ENCODE measurements at places on chromosomes 6 and 20.

DNA sequence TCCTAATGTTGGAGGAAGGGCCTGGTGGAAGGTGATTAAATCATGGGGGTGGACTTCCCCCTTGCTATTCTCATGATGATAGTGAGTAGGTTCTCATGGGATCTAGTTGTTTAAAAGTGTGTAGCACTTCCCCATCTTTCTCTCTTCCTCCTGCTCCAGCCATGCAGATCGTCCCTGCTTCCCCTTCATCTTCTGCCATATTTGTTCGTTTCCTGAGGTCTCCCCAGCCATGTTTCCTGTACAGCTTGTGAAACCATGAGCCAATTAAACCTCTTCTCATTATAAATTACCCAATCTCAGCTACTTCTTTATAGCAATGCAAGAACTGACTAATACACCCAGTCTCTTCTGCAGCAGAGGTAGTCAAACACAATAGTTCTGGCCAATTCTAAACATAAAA lies 5.4 kb downstream of the EPM2A start:
- DNase-seq, result no peak

- no peak for DNase-seq
Measured at GRCh38 chr6:106115286-106115685, 29.1 kb downstream of the PRDM1 start.

DNA sequence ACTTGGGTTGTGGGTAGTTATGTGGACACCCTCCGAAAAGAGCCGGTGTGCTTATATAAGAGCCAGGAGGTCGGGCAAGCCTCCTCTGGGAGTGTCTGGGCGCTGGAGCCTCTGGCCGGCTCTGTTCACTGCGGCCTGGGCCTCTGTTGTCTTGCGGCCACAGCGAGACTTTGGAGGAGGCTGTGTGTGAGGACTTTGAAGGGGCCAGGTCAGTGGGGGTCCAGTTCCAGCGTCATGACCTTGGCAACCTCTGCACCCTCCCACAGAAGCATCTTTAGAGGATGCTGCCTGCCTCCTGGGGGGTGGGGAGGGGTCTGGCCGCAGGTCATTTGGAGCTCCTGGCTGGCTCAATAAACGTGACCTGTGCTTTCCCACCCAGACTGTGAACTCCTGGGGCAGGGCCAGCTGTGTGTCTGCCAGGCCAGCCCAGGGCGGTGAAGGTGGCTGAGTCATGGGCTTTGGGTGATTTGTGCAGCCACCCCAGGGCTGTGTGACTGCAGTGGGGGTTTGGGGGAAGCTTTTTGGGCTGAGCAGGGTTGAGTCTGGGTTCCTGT lies 1.2 kb downstream of the TCEA2 start:
- DNase-seq, result no peak

- DNase-seq, result no peak
Measured at GRCh38 chr6:13613029-13613594, 2.0 kb upstream of the NOL7 start.

DNA sequence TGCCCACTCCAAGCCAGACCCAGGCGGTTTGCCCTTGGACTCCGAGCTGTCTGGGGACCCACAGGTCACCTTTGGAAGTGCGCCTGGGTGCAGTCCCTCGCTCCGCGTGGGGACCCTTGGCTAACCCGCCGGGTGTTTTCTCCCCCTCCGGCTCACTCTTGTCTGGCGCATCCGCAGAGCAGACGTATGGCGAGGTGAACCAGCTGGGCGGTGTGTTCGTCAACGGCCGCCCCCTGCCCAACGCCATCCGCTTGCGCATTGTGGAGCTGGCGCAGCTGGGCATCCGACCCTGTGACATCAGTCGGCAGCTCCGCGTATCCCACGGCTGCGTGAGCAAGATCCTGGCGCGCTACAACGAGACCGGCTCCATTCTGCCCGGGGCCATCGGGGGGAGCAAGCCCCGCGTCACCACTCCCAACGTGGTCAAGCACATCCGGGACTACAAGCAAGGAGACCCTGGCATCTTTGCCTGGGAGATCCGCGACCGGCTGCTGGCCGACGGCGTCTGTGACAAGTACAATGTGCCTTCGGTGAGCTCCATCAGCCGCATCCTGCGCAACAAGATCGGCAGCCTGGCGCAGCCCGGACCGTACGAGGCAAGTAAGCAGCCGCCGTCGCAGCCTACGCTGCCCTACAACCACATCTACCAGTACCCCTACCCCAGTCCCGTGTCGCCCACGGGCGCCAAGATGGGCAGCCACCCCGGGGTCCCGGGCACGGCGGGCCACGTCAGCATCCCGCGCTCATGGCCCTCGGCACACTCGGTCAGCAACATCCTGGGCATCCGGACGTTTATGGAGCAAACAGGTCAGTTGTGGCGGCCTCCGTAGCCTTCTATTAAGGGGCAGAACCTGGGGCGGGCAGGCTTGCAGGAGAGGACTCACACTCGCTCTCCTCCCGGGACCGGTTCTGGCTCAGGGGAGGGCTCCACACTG lies 1.1 kb downstream of the PAX1 start:
- DNase-seq, result peak; percentile 54

DNA sequence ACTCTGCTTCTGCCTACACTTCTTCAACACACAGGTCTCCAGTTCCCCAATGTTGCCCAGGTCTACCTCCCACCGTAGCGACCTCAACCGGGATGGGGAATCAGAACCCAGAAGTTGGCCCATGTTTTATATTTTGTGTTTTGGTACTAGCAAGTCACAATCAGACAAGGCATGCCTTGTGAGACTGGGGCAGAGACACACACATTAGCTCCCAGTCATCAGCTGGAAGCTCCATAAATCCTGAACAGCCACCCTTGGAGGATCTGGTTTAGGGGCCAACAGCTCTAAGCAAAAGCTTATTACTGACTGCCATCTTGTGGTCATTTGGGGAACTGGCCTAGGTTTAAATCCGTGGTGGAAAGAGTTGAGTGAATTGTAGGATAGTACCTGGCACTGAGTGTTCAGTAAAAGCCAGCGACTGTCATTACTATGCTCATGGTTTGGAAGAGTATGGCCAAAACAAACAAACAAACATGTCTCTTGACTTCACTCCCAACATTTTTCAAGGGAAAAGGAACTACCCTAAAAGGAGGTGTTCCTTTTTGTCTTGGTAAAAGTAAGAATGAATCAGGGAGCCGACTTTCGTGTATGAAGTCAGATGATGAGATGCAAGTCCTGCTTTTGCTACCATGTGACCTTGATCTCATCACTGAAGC lies 40.5 kb downstream of the PIM1 start:
- peak; percentile 86 for DNase-seq

GRCh38 chr6:13854716-13855250 lies 40.4 kb upstream of the MCUR1 start:
- DNase-seq, result no peak

DNA sequence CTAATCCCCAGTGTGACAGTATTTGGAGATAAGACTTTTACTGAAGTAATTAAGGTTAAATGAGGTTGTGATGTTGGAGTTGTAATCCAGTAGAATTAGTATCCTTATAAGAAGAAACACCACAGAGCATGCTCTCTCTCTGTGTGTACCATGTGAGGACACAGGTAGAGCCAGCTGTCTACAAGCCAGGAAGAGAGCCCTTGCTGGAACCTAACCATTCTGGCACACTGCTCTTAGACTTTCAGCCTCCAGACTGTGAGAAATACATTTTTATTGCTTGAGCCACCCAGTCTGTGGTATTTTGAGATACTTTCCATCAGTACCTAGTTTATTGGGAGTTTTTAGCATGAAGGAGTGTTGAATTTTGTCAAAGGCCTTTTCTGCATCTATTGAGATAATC lies 110.2 kb downstream of the PHF3 start:
- DNase-seq, result no peak

GRCh38 chr6:112470376-112470775 lies 123.2 kb downstream of the RFPL4B start:
- DNase-seq, result no peak

DNA sequence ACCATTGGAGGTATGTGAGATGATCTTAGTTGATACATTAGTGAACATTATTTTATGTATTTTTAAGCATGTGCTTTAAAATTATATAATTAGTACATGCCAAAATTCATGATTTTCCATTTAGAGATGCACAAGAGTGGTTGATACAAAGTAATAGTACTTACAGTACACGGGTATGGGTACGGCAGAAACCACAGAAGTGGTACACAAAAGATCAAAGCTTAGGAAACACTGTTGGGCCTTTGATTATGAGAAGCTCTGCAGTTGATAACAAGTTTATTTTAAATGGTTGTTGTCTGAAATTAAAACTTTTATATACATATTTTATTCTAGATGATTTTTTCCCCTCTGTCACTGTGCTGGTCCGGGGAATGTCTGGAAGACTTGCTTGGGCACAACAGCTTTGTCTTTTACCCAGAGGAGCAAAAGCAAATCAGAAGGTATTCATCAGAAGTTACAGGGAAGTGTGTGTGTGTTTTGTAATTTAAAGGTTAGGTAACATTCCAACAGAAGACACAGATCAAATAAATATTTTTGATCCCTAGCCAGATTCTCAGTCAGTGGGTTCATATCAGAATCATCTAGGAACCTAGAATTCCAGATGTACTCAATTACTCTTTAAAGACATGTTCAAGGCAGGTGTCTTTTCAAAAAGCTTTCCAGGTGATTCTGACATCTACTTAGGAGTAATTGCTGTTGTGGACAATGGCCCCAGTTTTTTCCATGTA lies 32.5 kb upstream of the ADIG start:
- DNase-seq, result no peak

DNA sequence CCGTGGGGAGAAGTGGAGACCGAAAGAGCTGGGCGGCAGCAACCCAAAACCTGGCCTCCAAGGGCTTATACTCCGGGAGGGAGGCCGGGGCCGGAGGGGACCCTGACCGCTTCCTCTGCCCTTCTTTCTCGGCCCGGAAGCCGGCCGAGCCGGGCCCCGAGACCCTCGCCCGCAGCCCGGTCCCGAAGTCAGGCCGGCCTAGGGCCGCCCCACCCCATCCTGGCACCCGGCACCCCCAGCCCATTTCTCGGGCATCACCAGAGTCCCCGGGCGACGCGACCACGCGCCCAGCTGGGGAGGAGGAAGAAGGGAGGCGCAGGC lies 572 bp upstream of the ZDHHC14 start:
- no peak for DNase-seq

DNA sequence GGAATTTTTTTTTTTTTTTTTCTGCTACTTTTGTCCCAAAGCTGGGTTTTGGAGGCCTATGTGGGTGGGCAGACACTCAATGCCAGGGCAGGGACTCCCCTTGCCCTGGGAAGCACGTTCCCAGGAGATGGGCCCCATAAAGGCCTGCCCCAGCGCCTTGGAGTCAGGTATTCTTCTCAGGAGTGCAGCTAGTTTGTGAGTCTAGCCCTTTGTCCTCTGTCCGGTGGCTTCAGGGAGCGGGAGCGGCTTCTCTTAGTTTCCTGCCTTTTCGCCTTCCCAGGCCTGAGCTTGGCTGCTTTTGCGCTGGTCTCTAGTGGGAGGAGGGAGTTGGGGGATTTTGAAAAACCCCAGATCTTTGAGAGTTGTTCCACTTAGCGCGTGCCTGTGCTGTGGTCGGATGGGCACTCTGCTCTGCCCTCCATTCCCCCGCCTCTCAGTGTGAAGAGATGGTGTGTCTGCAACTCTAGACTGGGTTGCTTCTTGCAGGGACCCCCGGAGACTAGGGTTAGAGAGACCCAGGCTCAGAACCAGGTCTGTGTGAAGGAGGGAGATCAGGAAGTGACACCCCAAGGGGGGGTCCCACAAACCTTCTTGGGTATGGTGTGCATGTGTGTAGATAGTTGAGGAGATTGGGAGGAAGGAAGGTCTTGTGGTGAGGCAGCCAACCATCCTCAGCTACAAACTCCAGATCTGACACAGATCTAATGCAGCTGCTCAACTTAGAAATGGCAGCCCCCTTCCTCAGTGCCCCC lies 1.3 kb downstream of the PLCG1 start:
- no peak for DNase-seq

GRCh38 chr6:137875058-137875520 lies 8.0 kb downstream of the TNFAIP3 start:
- DNase-seq, result no peak

- DNase-seq, result no peak
Measured at GRCh38 chr6:107408714-107409113, 50.6 kb downstream of the PDSS2 start.

DNA sequence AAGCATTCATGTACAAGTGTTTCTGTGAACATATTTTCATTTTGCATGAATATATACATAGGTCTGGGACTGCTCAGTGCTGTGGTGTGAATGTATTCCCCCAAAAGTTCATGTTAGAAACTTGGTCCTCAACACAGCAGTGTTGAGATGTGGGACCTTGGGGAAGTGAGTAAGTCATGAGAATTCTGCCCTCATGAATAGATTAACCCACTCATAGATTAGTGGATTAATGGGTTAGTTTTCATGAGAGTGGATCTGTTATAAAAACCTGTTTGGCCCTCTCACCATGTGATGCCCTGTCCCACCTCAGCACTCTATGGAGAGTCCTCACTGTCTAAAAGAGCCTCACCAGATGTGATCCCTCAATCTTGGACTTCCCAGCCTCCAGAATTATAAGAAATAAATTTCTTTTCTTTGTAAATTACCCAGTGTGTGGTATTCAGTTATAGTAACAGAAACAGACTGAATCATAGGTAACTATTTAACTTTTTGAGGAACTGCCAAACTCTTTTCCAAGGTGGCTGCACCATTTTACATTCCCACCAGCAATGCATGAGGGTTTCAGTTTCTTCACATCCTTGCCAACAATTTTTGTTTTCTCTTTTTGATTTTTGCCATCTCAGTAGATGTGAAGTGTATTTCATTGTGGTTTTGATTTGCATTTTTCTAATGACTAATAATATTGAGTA lies 45.3 kb downstream of the QRSL1 start:
- no peak for DNase-seq

GRCh38 chr6:28137505-28137981 lies 4.1 kb upstream of the ZKSCAN8 start:
- peak; percentile 14 for DNase-seq
